ENCODE measurements at places on chromosomes 2 and 18.
A peak's percentile ranks its signal among the peaks of the same experiment; 100 is the strongest.

DNA sequence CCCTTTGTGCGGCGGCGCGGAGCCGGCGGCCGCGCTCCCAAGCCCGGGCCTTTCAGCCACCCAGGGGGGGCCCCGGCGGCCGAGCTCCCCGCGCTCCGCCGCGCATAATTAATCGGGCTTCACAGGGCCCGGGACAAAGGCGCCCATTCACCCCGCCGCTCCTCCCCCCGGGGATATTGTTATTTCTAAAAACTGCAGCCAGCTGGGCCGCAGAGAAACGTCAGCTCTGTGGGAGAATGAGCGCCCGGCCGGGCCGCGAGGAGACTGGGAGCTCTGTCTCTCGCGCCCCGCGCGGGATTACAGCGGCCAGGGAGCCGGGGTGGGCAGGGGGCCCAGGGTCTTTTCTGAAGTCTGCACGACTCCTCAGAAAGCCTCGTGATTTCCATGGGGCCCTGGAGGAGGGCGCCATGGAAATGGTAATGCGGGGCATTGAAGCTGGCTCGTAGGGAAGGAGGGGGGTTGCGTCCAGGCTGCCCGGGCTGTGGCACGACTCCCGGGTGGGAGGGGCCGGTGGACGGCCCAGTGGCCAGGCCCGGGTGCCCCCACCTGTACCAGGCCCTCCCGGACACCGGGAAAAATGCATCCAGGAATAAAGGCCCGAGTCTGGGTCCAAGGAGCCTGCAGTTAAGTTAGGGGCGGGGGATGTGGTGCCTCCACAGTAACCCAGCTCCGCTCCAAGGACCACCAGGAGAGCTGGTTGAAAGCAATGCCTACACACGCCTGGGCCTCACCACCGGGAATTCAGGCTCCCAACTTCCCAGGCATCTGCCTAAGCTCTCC is 125.3 kb downstream of the ZFP36L2 start:
- DNase-seq, result peak; percentile 24

DNA sequence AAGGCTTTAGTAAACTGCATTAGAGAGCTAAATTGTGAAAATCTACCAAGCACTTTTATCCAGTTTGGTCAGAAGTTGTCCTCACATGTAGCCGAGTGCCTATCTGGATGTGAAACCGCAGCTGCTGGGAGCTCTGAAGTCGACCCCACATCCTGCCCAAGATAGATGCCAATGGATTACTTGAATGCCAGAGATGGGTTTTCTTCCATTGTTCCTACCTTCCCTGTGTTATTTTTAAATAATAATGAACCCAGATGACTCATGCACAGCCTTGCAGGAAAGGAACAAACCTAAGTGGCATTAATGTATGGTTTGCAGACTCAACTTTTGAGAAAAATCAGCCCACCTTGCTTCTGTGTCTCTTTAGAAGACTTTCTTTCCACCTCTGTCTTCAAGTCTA is 408.5 kb downstream of the FBXO15 start:
- no peak for DNase-seq

DNA sequence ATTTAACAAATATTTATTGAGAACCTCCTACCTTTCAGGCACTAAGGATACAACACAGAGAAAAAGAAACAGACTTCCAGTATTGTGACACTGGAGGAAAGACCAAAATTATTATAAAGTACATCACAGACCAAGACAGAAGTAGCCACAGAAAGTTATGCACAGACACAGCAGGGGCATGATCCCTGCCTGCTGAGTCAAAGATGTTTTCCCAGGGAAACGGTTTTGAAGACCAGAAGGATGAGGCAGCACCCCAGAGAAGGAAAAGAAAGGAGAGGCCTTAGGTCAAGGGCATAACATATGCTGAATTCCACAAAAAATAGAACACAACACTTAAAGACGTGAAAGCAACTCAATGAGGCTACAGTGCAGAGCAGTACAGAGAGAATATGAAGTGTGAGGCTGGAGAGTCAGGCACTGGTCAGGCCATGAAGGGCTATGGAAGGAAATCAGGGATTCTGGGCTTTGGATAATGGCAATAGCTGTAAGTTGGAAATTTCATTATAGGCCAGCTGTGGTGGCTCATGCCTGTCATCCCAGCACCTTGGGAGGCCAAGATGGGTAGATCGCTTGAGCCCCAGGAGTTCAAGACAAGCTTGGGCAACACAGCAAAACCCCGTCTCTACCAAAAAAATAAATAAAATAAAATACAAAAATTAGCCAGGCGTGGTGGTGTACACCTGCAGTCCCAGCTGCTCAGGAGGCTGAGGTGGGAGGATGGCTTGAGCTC is 8.2 kb downstream of the ADAM17 start:
- DNase-seq, result peak; percentile 24

- no peak for DNase-seq
Observed at GRCh38 chr18:35620765-35621164, 39.2 kb downstream of the GALNT1 start.

DNA sequence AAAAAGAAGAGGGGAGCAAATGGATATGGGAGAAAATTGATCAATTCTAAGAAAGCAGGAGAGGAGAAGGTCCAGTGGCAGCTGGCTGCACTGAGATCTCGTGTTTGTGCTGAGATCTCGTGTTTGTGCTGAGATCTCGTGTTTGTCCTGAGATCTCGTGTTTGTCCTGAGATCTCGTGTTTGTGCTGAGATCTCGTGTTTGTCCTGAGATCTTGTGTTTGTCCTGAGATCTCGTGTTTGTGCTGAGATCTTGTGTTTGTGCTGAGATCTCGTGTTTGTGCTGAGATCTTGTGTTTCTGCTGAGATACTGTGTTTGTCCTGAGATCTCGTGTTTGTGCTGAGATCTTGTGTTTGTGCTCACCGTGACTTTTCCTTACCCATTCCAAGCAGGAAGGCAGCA is 254.4 kb downstream of the BCL2 start:
- no peak for DNase-seq

- no peak for DNase-seq
Observed at GRCh38 chr2:234066587-234066986, 16.1 kb downstream of the SPP2 start.

- DNase-seq, result no peak
Observed at GRCh38 chr2:19174176-19174575, 184.2 kb downstream of the OSR1 start.

DNA sequence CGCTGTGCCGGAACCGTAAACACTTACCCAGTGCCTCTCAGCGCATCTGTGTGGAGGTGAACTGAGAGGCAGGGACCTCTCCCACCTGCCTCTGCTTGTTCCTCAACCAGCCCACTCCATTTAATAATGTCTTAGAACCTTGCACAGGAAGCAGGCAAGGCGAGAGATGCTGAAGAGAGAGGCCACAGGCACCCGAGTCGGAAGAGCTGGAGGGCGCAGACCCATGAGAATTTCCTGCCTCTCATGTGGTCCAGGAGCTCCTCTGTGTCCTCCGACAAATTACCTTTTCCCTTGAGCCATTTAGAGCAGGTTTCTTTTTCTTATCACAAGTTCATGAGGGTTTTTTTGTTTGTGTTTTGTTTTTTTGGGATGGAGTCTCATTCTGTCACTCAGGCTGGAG is 4.9 kb upstream of the RFX8 start:
- DNase-seq, result no peak

DNA sequence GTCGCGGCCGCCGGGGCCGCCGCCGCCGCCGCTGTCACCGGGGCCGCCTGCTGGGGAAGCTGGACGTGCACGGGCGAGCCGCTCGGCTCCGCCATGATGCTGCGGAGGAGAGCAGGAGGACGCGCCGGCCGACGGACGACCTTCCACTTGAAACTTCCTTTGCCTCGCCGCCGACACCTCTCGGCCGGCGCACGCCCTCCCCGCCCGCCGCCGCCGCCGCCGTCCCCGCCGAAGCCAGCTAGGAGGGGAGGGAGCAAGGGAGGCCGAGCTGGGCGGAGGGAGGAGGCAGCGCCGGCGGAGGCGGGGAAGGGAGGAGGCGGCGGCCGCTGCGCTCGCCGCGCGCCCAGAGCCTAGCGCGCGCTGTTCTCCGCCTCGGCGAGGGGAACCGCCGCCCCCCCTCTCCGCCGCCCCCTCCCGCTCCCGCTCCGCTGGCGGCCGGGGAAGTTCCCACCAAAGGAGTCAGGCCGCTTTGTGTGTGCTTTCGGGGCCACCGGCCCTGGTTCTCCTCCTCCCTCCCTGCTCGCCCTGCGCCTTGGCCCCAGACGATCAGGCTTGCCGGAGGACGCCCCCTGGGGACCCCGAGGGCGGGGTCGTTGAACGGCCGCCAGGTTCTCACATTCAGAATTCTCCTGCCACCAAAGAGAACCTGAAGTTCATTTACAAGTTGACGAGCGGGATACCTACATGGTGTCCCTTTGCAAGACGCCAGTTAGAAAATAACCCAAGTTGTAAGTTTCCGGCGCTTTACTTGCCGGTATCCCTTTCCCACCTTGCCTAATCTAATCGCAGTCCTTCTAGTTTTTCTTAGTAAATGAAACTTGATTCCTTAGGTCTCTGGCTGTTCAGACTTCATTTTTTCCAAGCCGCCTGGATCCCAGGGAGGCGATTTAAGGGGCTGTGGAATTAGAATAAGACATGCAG is at the start of gene STK39:
TSS of gene STK39 (minus strand) at position 255 of the 921 bp plus-strand sequence. CDS start at position 95, 160 bp downstream.
- DNase-seq, result peak; percentile 79

GRCh38 chr2:138564586-138565229 is 63.1 kb downstream of the SPOPL start:
- no peak for DNase-seq

GRCh38 chr2:61134141-61134540 is 27.8 kb upstream of the C2orf74 start:
- DNase-seq, result no peak

DNA sequence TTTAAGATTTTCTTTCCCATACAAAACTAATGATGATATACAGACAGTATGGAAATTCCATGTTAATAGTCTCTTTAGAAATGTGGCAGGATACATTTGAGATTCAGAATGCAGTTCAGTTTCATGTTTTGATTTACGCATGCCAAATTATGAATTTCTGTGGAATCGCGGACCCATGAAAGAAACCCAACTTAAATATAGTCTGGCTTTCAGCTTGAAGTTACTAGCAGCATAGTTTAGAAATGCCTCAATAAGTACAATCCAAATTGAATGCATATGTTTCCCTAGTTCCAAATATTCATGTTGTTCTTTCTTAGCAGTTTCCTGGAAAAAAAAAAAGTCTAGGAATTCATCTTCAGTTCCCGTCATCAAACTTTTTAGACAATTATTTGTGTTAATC is 164.1 kb upstream of the RASGRP3 start:
- DNase-seq, result peak; percentile 85

DNA sequence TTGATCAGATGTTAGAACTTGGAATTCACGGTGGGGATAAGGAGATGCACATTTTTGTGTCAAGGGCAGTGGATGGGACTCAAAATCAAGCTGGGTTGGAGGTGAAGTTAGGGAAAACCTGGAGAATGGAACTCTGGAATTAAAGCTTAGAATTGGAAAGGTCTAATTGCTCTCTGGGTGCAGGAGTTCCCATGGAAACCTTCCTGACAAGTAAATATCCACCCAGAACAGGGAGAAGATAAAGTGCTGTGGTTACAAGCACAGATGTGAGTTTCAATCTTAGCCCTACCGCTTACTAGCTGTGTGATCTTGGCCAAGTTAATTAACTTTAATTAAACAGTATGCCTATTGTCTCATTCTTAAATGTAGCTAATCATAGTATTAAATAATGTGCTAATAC is 71.3 kb upstream of the TCF7L1 start:
- DNase-seq, result no peak

GRCh38 chr2:204289066-204289465 is 256.2 kb upstream of the PARD3B start:
- DNase-seq, result no peak

- DNase-seq, result no peak
Observed at GRCh38 chr2:218952160-218952559, 7.3 kb upstream of the CDK5R2 start.

DNA sequence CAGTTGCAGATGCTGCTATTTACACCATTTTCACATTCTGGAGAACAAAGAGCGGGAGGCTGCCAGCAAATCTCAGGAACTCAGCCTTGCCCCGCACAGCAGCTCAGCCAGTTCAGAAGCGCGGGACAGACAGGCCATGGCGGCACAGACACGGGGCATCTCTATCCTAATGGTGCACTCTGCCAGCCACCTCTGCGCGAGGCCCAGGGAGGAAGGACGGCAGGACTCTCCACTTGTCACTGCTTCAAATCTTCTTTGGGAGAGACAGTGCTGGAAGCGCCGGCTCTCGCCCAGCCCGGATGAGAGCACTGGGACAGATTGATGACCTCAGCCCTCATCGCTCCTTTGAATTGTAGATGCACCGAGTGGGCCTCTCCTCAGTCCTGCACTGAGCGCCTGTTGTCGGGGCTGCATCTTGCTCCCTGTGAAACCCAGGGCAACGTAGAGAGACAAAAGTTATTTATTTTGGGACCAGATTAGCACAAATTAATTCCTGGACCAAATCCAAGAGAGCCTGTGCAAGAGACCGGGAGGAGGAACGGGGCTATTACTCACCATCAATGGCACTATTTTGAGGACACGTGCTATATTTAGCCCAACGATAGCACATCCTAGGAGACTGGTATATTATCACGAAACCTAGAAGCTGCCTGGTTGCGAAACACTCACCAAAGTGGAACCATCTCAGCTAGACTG is 211.4 kb upstream of the SMIM21 start:
- peak; percentile 86 for DNase-seq

GRCh38 chr2:109343460-109343859 is 214.5 kb downstream of the SH3RF3 start:
- no peak for DNase-seq

DNA sequence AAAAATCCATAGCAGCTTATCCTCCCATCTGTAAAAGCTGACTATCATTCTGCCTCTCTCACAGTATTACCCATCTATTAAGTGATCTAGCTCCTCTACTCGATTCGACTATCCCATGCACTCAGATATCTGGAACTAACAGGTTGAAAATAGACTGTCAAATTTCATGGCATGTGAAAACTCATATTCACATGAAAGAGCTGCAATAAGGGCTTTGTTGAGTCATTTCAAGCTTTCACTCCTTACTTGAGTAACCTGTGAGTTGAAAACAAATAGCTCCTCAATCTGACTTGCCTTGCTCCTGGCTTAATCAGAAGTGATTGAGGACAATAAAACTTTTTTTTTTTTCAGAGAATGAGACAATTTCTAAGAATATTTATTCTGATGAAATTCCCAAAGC is 192.4 kb upstream of the ERBB4 start:
- no peak for DNase-seq

- no peak for DNase-seq
Observed at GRCh38 chr2:94939349-94939748, 68.1 kb downstream of the TEKT4 start.

- DNase-seq, result no peak
Observed at GRCh38 chr18:50410008-50410407, 35.2 kb downstream of the SKA1 start.

DNA sequence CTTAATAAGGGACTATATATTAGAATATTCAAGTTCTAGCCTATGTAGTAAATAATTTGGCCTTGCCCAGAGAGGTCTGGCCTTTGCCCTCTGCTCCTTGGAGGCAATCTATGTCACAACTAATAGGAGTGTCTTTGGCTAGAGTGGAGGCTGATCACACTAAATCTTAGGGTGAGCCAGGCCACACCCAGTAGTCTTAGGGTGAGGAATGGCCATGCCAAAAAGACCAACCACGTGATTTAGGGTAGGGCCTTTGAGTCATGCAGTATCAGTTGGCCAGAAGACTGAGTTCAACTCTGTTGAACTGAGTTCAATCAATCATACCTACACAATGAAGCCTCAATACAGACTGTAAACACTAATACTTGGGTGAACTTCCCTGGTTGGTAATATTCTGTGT is 26.0 kb upstream of the FLACC1 start:
- no peak for DNase-seq
